ENCODE measurements at places on chromosomes 4 and X. TPM values are rescaled to one million over a fixed set of nuclear protein-coding genes. Genes with fewer than 3 reads are reported as not detected.
A peak's percentile ranks its signal among the peaks of the same experiment; 100 is the strongest.

The CENPVL2 gene
- not detected for total RNA-seq

DNA sequence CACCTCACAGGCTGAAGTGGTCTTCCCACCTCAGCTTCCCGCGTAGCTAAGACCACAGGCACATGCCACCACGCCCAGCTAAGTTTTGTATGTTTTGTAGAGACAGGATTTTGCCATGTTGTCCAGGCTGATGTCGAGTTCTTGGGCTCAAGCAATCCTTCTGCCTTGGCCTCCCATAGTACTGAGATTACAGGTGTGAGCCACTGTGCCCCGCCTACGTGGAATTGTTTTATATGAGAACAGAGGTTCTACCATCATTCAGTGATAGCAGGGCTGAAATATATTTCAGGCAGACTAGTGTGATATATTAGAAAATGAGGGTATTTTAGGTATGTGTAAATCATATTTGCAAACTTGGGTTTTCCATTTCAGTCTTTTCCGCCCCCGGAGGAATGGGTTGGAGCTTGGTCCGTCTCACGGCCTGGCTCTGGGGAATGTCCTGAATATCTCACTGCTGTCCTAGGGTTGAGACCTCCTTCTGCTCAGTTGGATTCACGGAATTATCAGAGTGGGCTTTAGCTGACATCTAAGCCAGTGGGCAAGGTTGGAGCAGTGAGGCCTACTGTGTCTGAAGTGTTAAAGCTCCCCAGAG lies 19.9 kb downstream of the NSD2 start:
- H3K4me3 ChIP-seq: no peak overlapping the region
- H3K27ac ChIP-seq: no peak overlapping the region
- H3K36me3 ChIP-seq: peaks cover 47% of the 10 kb centered on the region
- DNase-seq: no peak
- no peaks in the 10 kb centered on the region for H3K27me3 ChIP-seq

DNA sequence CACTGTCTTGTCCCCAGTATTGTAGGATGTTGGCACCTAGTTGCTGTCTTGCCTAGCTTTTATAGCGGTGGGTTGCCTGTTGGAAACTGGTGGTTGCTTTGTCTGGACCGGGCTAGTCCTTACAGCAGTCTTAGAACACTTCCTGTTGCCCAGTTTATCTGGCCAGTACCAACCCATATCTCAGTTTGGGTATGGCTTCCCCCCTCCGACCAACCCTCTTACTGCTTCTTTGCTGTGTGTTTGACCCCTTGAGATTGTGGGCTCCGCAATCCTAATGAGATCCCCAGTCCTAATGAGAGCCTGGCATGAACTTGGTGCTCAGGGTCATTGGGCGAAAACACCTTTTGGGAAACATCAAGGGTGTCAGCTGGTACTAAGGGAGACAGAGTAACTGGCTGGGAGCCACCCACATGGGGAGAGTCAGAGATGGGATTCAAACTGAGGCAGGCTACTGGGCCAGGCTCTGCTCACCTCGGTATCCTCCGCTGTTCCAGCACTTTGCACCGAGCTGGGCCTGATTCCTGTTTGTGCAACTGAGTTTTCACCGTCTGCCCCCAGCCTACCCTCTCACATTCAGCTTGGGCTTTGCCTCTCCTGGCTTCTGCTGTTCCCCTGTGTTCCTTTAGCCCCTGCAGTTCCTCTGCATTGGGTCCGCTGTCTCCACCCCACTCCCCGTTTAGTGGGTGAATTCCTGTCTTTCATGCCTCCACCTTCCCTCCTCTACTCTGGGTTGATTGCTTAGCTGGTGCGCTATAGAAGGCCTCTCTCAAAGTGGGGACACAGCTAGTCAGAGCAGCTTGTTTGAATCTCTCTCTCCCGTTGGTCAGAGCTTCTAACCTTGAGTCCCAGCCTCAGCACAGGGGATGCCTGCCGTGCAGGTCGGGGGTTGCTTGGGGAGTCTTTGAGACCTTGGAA lies 1.6 kb downstream of the TBC1D14 start:
- H3K27me3 ChIP-seq: peaks cover 2% of the 10 kb centered on the region
- DNase-seq: no peak
- H3K36me3 ChIP-seq: peaks cover 5% of the 10 kb centered on the region
- H3K4me1 ChIP-seq: peaks cover 64% of the 10 kb centered on the region
- H3K27ac ChIP-seq: peak overlapping the region; percentile 75

The SPANXN4 gene
- total RNA-seq: not detected

GRCh38 chr4:140281828-140282552 lies 91.5 kb upstream of the SCOC start:
- H3K27me3 ChIP-seq: peaks cover 22% of the 10 kb centered on the region
- H3K4me3 ChIP-seq: no peak overlapping the region
- H3K27ac ChIP-seq: no peak overlapping the region
- no peaks in the 10 kb centered on the region for H3K4me1 ChIP-seq

DNA sequence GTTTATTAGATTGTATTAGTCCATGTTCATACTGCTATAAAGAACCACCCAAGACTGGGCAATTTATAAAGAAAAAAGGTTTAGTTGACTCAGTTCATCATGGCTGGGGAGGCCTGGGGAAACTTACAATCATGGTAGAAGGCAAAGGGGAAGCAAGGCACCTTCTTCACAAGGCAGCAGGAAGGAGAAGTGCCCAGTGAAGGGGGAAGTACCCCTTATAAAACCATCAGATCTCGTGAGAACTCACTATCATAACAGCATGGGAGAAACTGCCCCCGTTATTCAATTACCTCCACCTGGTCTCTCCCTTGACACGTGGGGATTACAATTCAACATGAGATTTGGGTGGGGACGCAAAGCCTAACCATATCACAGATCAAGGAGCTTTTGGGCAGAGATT lies 8.1 kb upstream of the HSD17B13 start:
- H3K27ac ChIP-seq: no peak overlapping the region
- peaks cover 22% of the 10 kb centered on the region for H3K36me3 ChIP-seq
- no peaks in the 10 kb centered on the region for H3K4me1 ChIP-seq

DNA sequence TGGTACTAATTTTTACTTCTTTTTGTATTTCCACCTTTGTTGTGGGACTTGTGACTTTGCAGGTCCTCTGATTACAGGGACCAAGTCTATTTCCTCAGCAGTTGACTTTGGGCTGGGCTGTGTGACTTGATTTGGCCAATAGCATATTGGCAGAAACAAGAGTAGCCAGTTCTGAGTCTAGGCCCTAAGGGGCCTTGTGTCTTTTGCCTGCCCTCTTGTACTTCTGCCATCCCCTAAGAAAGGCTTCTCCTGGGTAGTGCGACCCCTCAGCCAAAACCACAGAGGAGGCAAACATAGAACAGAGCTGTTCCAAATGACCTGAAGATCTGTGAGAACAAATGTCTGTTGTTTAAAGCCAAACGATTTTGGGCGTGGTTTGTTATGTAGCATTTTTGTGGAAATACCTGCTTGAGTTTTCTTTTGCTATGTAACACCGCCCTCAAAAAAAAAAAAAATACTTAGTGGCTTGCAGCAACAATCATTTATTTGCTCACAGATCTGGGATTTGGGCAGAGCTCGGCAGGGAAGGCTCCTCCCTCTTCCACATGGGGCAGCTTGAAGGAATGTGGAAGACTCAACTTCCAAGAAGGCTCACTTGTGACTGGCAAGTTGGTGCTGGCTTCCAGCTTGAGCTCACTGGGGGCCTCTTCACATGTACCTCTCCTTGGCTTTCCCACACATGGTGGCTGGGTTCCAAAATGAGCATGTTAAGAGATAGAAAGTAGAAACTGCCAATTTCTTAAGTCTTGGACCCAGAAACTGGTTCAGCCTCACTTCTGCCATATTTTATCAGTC lies 423.0 kb upstream of the CNKSR2 start:
- no peaks in the 10 kb centered on the region for H3K4me1 ChIP-seq
- no peak overlapping the region for H3K4me3 ChIP-seq
- H3K27me3 ChIP-seq: no peaks in the 10 kb centered on the region
- DNase-seq: no peak
- no peak overlapping the region for H3K27ac ChIP-seq

The ETDB gene
- total RNA-seq: not detected

DNA sequence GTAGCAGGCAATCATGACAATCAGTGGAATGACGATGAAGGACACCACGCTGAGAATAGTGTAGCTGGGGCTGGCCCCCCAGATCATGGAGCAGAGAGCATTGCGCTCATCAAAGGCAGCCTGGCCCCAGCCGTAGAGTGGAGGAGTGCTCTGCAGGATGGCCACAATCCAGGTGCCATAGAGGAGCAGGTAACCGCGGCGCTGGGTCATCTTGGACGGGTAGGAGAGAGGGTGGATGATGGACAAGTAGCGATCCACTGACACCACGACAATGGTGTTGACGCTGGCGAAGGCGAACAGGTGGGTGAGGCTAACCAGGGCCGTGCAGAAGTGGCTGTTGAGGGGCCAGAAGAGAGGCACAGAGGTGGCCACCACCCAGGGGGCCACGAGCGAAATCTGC lies 2.8 kb downstream of the GPR101 start:
- no peak for DNase-seq
- H3K27me3 ChIP-seq: peaks cover 58% of the 10 kb centered on the region
- no peak overlapping the region for H3K27ac ChIP-seq

- peaks cover 25% of the 10 kb centered on the region for H3K36me3 ChIP-seq
- H3K4me3 ChIP-seq: no peak overlapping the region
- DNase-seq: no peak
- no peaks in the 10 kb centered on the region for H3K27me3 ChIP-seq
- no peaks in the 10 kb centered on the region for H3K4me1 ChIP-seq
Observed at GRCh38 chrX:131763674-131764073, 219.8 kb downstream of the OR13H1 start.

The POU3F4 gene
- not detected for total RNA-seq

The ADH5 gene
- 107 TPM for total RNA-seq

GRCh38 chr4:174626342-174627008 lies 104.2 kb upstream of the HPGD start:
- H3K27me3 ChIP-seq: peaks cover 2% of the 10 kb centered on the region
- no peak overlapping the region for H3K4me3 ChIP-seq
- no peaks in the 10 kb centered on the region for H3K36me3 ChIP-seq
- no peak overlapping the region for H3K27ac ChIP-seq

GRCh38 chr4:145755802-145756201 lies 75.9 kb downstream of the C4orf51 start:
- H3K36me3 ChIP-seq: peaks cover 18% of the 10 kb centered on the region
- no peak overlapping the region for H3K27ac ChIP-seq
- no peaks in the 10 kb centered on the region for H3K27me3 ChIP-seq
- H3K4me1 ChIP-seq: peaks cover 11% of the 10 kb centered on the region

- peaks cover 22% of the 10 kb centered on the region for H3K4me1 ChIP-seq
- H3K27me3 ChIP-seq: no peaks in the 10 kb centered on the region
- DNase-seq: no peak
- H3K4me3 ChIP-seq: no peak overlapping the region
Observed at GRCh38 chr4:139020384-139020783, 4.8 kb downstream of the NOCT start.

GRCh38 chrX:15694941-15695451 lies 30.4 kb upstream of the CLTRN start:
- no peak overlapping the region for H3K4me3 ChIP-seq
- no peak for DNase-seq
- no peaks in the 10 kb centered on the region for H3K27me3 ChIP-seq
- H3K36me3 ChIP-seq: peaks cover 34% of the 10 kb centered on the region
- H3K4me1 ChIP-seq: peaks cover 4% of the 10 kb centered on the region
- no peak overlapping the region for H3K27ac ChIP-seq

The DCAF12L2 gene
- not detected for total RNA-seq

The UGT2B10 gene
- total RNA-seq: not detected

The GABRB1 gene
- total RNA-seq: not detected

DNA sequence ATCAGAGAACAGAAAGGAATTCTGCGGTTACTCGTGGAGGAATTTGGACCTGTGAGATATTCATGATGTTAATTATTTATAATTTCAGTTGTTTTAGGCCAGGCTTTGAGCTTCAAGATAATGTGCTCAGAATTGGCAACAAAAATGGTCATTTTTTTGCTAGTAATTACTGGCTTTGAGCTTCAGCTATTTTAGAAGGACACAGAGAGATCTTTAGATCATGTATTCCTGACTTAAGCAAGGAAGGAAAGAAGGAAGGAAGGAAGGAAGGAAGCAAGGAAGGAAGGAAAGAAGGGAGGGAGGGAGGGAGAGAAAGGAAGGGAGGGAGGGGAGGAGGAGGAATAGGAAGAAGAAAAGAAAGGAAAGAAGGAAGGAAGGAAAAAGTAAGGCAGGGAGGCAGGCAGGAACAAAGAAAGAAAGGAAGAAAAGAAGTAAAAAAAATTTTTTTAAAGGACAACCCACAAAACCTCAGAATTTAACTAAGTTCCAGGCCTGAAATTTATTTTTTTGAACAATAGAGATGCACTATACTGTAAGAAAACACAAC lies 277.9 kb upstream of the KLF3 start:
- H3K27ac ChIP-seq: no peak overlapping the region
- H3K4me1 ChIP-seq: no peaks in the 10 kb centered on the region
- no peak for DNase-seq
- no peaks in the 10 kb centered on the region for H3K27me3 ChIP-seq
- no peaks in the 10 kb centered on the region for H3K36me3 ChIP-seq
- H3K4me3 ChIP-seq: no peak overlapping the region

GRCh38 chr4:154329268-154329868 lies 162.2 kb downstream of the DCHS2 start:
- H3K27me3 ChIP-seq: peaks cover 22% of the 10 kb centered on the region
- H3K4me1 ChIP-seq: peaks cover 11% of the 10 kb centered on the region
- no peak for DNase-seq
- no peaks in the 10 kb centered on the region for H3K36me3 ChIP-seq
- no peak overlapping the region for H3K4me3 ChIP-seq
- no peak overlapping the region for H3K27ac ChIP-seq

DNA sequence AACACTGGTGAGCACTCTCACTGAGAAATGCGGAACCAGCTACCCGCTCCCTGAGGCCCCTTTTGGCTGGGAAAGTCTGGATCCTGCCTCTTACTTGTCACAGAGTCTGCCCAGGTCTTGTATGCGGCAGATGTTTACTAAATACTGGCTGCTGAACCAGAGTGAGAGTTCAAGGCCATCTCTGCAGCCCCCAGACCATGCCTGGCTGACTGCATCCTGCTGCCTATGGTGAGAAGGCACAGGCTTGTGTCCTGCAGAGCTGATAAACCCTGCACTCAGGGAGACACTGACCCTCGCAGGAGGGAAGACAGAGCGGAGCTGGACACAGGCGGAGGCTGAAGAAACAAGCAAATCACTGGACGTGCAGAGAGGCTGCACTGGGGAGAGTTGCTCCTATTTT lies 46.5 kb downstream of the JAKMIP1 start:
- H3K27me3 ChIP-seq: no peaks in the 10 kb centered on the region
- H3K4me1 ChIP-seq: peaks cover 78% of the 10 kb centered on the region
- H3K4me3 ChIP-seq: no peak overlapping the region
- no peak for DNase-seq

DNA sequence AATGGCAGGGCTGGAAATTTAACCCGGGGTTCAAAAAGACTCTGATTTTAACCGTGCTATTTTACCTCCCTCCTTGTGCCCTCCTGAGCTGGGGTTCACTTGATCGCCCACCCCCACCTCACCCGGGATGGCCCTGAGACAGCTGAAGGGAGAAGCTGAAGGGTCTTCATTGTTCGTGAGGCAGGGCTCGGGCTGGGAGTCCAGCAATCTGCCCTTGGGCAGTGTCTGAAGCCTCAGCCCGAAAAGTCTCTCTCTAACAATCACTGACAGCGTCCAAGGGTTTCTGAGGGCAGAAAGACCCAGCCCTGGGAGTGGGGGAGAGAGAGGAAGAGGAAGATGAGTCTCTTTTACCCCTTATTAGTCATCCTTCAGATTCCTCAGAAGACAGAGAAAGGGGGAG lies 39.4 kb upstream of the PHOX2B start:
- H3K36me3 ChIP-seq: no peaks in the 10 kb centered on the region
- H3K4me1 ChIP-seq: no peaks in the 10 kb centered on the region
- no peak overlapping the region for H3K4me3 ChIP-seq
- H3K27ac ChIP-seq: no peak overlapping the region
- no peak for DNase-seq

The HSD17B13 gene
- 0.10 TPM for total RNA-seq

Data from activated CD4-positive, alpha-beta memory T cell treated with anti-CD3 and anti-CD28 coated beads, Interleukin-2, amount 10 ng/mL, durations not matched to agents 7 days and 5 days (primary cell).